Liver (tissue), 10 donors: ENCODE measurements at places on chromosomes 3 and 15. TPM values are rescaled to one million over a fixed set of nuclear protein-coding genes. Genes with fewer than 3 reads are reported as not detected.

Gene ZBBX
- polyA plus RNA-seq, result not detected

DNA sequence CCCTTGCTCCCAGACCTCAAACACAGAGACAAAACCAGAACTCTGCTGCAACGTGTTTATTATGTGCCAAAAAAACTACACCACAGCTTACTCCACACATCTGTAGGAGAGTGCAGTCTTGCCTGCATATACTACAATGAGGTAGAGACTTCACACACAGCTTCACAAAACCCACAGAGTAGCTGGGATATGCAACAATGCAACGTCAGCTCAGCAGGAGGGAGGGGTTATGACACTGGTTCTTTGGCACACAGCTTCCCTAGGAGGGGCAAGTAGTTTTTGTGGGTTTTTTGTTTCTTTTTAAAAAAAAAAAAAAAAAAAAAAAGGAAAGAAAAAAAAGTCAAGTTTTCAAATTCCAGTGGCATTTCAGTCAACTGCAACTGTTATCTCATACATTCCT, 2.9 kb upstream of the RPS17 start:
- DNase-seq, result no peak

Gene CHRD
- polyA plus RNA-seq, result 48.1 TPM

DNA sequence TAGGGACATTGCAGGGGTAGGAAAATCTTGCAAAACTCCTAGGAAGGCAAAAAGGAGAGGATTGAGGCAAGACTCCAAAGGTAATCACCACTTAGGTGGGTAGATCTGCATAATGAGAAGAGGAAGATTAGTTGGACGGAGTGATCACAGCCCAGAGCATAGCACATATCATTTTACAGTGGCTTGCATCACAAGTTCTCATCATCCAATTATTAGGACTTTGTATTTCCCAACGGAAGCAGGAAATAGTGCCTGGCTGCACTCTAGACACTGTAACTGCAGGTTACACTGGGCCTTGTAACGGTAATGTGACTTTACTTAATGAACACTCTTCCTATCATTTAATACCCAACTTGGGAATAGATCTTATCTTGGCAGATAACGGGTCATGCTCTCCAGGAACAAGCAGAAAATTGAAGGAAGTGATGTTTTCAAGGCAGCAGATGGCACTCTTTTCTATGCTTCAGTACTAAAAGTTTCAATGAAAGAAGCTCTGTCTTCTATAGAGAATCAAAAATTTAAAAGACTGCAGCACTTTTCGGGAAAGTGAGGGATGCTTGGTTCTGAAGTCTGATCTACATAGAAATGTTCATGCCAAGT, 101.9 kb upstream of the KCNMB2 start:
- DNase-seq, result no peak

- DNase-seq, result no peak
Observed at GRCh38 chr15:46502667-46503066, 867.8 kb downstream of the SQOR start.

Gene SAXO2
- polyA plus RNA-seq, result 0.28 TPM

GRCh38 chr15:41992803-41993190, 20.4 kb upstream of the EHD4 start:
- no peak for DNase-seq

GRCh38 chr15:85760049-85760448, 34.7 kb downstream of the KLHL25 start:
- no peak for DNase-seq

- no peak for DNase-seq
Observed at GRCh38 chr3:6098516-6099157, 762.3 kb upstream of the GRM7 start.

DNA sequence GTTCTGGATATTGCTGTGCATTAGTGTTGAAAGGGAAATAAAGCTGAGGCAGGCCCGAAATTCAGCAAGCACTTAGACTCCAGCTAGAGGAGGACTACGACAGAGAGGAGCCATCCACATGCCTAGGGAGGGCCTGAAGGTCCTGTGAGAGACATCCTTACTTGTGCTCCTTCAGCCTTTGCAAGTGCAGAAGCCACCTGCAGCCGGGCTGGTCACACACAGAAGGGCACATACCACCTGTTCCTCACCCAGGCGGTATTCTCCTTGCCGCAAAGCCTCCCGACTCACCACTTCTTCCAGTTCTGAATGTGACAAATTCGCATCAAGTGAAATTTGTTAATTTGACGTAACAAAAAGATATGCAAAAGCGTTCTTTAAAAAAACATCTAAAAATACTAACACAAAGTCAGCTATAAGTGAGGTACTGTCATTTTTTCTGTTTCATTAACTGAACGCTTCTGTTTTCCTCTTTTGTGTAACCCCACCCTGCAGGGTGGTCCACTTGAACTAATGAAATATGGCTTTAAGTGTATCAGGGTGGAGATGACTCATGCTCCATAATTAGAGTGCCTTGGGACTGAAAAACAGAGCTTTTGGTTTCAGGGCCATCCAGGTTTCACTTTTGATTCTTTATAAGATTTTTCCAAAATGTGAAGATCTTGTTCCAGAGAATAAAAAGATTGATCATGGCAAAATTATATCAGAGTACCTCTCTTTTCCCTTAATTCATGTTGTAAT, 467.9 kb upstream of the ATP11B start:
- DNase-seq, result no peak

Gene SEMA3F
- 0.60 TPM for polyA plus RNA-seq

DNA sequence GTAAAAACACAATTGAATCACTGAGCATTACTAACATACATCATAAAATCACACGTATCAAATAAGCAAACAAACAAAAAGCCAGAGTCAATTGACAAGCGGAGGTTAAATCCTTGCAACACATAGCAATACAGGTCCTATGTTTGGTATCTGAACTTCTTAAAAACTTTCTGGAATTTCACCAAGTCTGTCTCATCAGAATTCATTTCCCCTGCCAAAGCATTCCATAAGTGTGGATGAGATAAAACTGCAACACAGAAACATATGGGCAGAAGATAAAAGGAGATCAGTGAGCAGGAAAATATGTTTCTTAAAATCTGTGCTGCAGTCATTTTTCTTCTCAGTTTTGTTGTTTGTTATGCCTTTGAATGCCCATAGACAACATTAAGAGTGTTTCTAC, 1155.5 kb downstream of the TBL1XR1 start:
- DNase-seq, result no peak

DNA sequence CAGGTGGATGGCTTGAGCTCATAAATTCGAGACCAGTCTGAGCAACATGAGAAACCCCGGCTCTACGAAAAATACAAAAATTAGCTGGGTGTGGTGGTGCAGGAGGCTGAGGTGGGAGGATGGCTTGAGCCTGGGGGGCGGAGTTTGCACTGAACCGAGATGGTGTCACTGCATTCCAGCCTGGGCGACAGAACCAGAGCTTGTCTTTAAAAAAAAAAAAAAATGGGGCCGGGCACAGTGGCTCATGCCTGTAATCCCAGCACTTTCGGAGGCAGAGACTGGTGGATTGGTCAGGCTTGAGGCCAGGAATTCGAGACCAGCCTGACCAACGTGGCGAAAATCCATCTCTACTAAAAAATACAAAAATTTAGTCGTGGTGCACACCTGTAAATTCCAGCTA, 64.0 kb downstream of the TMEM44 start:
- DNase-seq, result no peak

Gene CLSTN2
- 0.32 TPM for polyA plus RNA-seq

- DNase-seq, result no peak
Observed at GRCh38 chr3:33737146-33737545, 19.1 kb upstream of the CLASP2 start.

- peak; percentile 41 for DNase-seq
Observed at GRCh38 chr3:65439641-65440284, 599.0 kb downstream of the MAGI1 start.

DNA sequence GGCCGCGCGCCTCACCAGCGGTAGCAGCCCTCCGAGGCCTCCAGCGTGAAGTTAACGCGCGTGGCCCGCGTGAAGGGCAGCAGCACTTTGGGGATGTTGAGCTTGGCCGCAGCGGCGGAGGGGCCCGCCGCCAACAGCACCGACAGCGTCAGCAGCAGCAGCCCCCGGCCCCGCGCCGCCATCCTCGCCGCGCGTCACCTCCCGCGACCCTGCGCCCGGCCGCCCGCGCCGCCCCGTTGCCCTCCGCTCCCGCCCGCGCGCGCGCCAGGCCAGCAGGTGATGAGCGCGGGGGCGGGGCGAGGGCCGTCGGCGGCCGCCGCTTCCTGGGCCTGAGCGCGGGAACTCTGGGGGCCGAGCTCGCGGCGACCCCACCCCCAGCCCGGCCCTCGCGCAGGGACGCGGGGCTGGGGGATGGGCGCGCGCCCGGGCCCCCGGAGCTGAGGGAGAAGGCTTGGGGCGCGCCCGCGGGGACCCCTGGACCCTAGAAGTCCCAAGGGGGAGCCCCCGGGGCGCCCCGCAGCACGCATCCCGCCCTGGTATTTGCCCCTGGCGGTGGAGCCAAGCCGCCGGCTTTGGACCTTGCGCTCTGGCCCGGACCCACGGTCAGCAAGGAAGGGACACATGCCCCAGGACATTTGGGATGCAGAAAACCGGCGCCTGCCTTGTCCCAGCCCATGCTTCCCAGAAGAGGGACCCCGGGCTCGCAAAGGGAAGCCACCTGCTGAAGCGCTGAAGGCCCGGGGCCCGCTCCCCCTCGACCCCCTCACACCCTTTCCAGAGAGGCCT, at the start of gene NUP210:
TSS of gene NUP210 (minus strand) at position 278 of the 786 bp plus-strand sequence. CDS start at position 182, 96 bp downstream.
- DNase-seq, result peak; percentile 75

DNA sequence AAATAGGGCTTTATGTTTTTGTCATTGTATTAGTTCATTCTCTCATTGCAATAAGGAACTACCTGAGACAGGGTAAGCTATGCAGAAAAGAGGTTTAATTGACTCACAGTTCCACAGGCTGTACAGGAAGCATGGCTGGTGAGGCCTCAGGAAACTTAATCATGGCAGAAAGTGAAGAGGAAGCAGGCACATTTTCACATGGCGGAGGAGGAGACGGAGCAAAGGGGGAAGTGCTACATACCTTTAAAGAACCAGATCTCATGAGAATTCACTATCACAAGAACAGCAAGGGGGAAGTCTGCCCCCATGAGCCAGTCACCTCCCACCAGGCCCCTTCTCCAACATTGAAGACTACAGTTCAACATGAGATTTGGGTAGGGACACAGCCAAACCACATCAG, 25.6 kb downstream of the CEP63 start:
- DNase-seq, result no peak

- no peak for DNase-seq
Observed at GRCh38 chr15:84828086-84828908, 11.1 kb downstream of the ALPK3 start.

DNA sequence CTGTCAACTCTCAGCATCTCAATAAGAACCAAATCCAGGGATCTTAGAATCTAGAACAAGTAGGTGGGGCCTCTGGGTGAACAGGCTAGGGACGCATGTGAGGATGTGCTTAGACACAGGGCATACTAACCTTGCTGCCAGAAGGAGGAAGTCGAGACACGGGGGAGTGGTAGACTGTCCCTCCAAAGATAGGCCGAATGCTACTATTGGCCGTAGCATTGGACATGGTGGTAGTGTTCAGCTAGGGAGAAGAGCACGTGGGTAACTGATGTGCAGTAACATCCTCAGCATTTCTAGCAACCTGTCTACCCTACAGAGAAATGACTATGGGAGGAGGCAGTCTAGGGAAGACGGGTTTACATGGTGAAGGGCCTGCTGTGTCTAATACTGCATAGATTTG, 15.6 kb downstream of the RCCD1 start:
- no peak for DNase-seq

Gene UCN2
- not detected for polyA plus RNA-seq

- DNase-seq, result no peak
Observed at GRCh38 chr3:15809313-15809712, 11.5 kb upstream of the ANKRD28 start.

DNA sequence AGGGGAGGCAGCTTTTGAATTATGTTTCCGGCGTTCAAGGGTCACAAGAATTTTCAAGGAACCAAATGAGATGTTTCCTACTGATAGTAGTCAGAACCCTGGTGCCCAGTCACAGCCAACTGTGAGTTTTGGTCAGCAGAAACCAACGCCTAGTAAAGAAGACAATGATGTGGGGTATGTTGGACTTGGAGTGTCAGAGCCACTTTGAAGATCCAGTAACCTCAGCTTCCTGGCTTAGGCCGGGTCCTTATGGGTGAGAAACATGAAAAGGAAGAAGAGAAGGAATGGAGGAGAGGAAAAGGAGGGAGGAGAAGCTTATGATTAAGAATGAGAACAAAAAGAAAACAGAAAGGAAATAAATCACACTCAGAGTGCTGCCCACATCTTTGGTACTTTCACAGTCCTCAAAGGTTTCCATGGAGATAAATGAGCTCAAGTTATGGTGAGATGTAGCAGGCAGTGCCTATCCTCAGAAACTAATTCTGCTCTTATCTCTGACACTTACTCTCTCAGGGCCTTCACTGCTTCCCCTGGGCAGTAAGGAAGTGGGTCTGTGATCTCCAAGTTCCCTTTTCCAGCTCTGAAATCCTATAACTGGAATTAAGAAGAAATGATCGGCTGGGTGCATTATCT, 2.0 kb upstream of the MCF2L2 start:
- DNase-seq, result no peak
